Activated T-helper 1 cell treated with anti-CD3 and anti-CD28 coated beads, Interleukin-12 subunit alpha, Interleukin-12 subunit beta, Interleukin-2, Interleukin-4 antibody, amounts not matched to agents 30 ng/mL and 10 ng/mL and 1 ng/mL, durations not matched to agents 14 hours and 24 hours and 36 hours (primary cell): ENCODE measurements at places on chromosomes 3 and 15. TPM values are rescaled to one million over a fixed set of nuclear protein-coding genes. Genes with fewer than 3 reads are reported as not detected.

DLEC1 gene
- total RNA-seq: 0.10 and 0.12 TPM in 2 replicates

EPHB1 gene
- total RNA-seq: 5.0 and 5.2 TPM in 2 replicates

WNT7A gene
- not detected in 2 replicates for total RNA-seq

RABL3 gene
- total RNA-seq: 24.3 and 25.6 TPM in 2 replicates

CKMT1A gene
- 0.15 and 0.16 TPM in 2 replicates for total RNA-seq

- H3K27ac ChIP-seq: no peak overlapping the region
- no peaks in the 10 kb centered on the region for H3K27me3 ChIP-seq
- DNase-seq: no peak
- H3K4me1 ChIP-seq: no peaks in the 10 kb centered on the region
- no peak overlapping the region for H3K4me3 ChIP-seq
- H3K36me3 ChIP-seq: no peaks in the 10 kb centered on the region
Measured at GRCh38 chr3:180185650-180186049, 148.9 kb upstream of the PEX5L start.

- H3K36me3 ChIP-seq: no peaks in the 10 kb centered on the region
- no peak overlapping the region for H3K4me3 ChIP-seq
- no peaks in the 10 kb centered on the region for H3K4me1 ChIP-seq
- no peak overlapping the region for H3K27ac ChIP-seq
Measured at GRCh38 chr15:58139276-58139988, 1.3 kb downstream of the AQP9 start.

GRCh38 chr3:171399842-171400241 lies 60.4 kb downstream of the TNIK start:
- no peaks in the 10 kb centered on the region for H3K27me3 ChIP-seq
- no peak for DNase-seq
- no peaks in the 10 kb centered on the region for H3K4me1 ChIP-seq
- H3K27ac ChIP-seq: no peak overlapping the region

DNA sequence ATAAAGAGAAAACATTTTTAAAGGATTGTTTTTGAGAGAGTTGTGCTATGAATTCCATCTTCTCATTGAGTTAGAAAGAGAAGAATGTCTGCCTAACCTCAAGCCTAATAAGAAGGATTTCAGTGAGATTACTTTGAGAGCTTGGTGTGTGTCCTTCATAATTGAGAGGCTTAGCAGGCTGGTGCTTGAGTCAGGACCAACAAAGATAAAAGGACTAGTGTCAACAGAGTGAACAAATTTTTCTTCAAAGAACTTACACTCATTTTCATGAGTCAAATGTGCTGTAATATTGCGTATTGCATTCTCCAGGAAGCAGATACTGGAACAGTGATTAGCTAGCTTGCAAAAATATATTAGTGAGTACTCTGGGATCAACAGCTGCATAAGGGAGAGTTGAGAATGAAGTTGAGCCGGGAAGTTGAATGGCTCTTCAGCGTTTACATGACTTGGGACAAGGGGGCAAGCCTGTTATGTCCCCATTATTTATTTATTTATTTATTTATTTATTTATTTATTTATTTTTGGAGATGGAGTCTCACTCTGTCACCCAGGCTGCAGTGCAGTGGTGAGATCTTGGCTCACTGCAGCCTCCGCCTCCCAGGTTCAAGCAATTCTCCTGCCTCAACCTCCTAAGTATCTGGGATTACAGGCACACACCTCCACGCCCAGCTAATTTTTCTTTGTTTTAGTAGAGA lies 37.5 kb upstream of the SLITRK3 start:
- H3K27me3 ChIP-seq: no peaks in the 10 kb centered on the region
- no peak overlapping the region for H3K4me3 ChIP-seq
- no peak overlapping the region for H3K27ac ChIP-seq

DNA sequence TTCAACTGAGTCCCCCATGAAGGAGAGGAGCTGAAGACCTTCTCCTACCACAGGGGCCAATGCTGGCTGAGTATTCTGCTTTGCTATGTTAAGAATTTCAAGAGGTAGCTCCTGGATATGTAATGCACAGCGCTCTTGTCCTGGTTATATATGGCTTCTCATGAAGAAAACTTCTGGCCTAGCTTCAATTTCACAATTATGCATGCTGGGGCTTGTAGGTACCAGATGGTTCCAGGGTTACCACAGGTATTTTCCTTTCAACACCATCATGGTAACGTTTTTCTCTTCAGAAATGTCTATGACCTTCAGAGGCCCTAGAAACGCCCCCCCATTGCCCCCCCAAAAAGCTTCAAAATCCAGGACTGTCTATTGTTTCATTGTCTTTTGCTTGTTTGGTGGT lies 311.7 kb upstream of the ICE2 start:
- H3K4me3 ChIP-seq: no peak overlapping the region
- no peaks in the 10 kb centered on the region for H3K27me3 ChIP-seq
- no peak for DNase-seq
- peaks cover 43% of the 10 kb centered on the region for H3K4me1 ChIP-seq

- H3K4me3 ChIP-seq: no peak overlapping the region
- H3K4me1 ChIP-seq: peaks cover 17% of the 10 kb centered on the region
- H3K27me3 ChIP-seq: peaks cover 17% of the 10 kb centered on the region
- DNase-seq: no peak
Measured at GRCh38 chr3:122979211-122979610, 48.4 kb downstream of the SEMA5B start.

DNA sequence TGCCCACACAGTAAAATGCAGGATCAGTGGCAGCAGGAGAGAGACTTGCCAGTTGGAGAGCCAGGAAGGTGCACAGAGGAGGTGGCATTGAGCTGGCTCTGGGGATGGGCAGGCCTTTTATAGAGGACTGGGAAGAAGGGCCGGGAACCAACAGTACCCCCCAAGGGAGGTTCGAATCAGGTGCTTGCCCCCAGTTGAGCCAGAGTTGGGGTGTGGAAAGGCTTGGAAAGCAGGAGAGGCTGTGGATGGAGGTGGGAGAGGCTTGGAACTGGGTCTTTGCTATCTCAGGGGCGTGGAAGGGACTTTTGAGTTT lies 107.6 kb downstream of the KLF13 start:
- peak overlapping the region; percentile 93 for H3K27ac ChIP-seq
- no peak for DNase-seq
- no peaks in the 10 kb centered on the region for H3K27me3 ChIP-seq
- H3K4me1 ChIP-seq: peaks cover 80% of the 10 kb centered on the region
- H3K36me3 ChIP-seq: no peaks in the 10 kb centered on the region

GRCh38 chr15:38325648-38325990 lies 73.0 kb downstream of the SPRED1 start:
- H3K27ac ChIP-seq: no peak overlapping the region
- no peak overlapping the region for H3K4me3 ChIP-seq
- H3K4me1 ChIP-seq: no peaks in the 10 kb centered on the region
- no peaks in the 10 kb centered on the region for H3K36me3 ChIP-seq

DNA sequence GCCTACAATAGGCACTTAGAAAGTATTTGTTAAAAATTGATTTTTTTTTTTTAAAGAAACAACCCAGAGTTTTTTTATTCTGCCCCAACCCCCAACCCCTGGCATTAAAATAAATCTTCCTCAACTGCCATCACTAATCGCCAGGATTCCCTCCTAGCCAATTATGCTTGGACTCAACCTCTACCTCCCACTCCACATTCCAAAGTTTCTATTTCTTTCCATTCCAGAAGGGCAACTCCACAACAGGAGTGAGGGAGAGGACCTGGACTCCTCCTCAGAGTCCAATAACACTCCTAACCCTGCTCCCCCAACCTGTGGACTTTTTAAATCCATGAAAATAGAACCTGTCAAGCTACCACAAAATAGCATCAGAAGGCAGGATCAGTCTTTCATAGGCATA lies 99.4 kb downstream of the ADAMTS9 start:
- H3K36me3 ChIP-seq: no peaks in the 10 kb centered on the region
- H3K4me1 ChIP-seq: no peaks in the 10 kb centered on the region
- no peak for DNase-seq
- H3K27ac ChIP-seq: no peak overlapping the region
- H3K27me3 ChIP-seq: no peaks in the 10 kb centered on the region
- no peak overlapping the region for H3K4me3 ChIP-seq

- H3K27me3 ChIP-seq: no peaks in the 10 kb centered on the region
- no peaks in the 10 kb centered on the region for H3K4me1 ChIP-seq
- DNase-seq: no peak
- no peak overlapping the region for H3K27ac ChIP-seq
Measured at GRCh38 chr15:48759921-48760320, 50.9 kb downstream of the CEP152 start.

GRCh38 chr3:49689046-49689907 lies at the start of the genes MST1 and RNF123:
Gene MST1, minus strand, starts transcription at chr3:49689474. Its CDS starts 783 bp downstream, at chr3:49688691.
Gene RNF123, plus strand, starts transcription at chr3:49689557. Its CDS starts 1,609 bp downstream, at chr3:49691166.
- peak; percentile 91 for DNase-seq
- H3K27ac ChIP-seq: peak within 1 kb of the TSS; percentile 91

DNA sequence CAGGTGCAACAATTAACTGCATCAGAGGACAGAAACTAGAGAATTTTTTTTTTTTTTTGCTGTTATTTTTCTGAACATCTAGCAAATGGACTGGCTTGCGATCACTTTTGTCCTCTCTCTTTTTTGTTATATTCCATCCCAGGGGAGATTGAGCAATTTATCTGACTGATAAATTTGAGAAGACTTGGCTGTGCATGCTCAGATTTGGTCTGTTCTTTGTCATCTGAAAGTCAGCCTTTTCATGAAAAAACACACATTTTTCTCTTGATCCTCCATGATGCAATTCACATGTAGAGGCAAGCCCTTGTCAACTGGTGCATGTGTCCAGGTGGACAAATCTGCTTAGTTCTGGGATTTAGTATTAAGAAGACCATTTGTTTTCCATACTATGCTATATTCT lies 309.3 kb downstream of the LRRC3B start:
- no peaks in the 10 kb centered on the region for H3K4me1 ChIP-seq
- DNase-seq: no peak
- H3K27me3 ChIP-seq: no peaks in the 10 kb centered on the region
- H3K36me3 ChIP-seq: no peaks in the 10 kb centered on the region

DNA sequence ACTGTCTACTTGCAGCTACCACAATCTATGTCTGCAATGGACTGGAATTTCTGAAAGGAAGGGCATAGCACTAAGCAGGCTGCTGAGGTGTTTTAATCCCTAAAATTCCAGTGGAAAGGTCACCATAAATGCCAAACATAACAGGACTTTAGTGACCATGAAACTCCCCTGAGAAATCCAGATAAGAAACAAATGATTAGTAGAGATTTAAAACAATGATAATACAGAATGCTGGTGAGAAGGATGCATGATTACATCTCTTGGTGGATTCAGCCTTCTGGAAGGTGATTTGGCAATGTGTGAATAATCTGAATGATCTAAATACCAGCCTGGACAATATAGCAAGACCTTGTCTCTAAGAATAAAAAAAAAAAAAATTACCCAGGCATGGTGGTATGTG lies 475.0 kb upstream of the CBLB start:
- H3K27ac ChIP-seq: no peak overlapping the region
- no peak for DNase-seq

- H3K27ac ChIP-seq: peak within 1 kb of the TSS; percentile 93
- H3K4me1 ChIP-seq: peaks cover 34% of the 10 kb centered on the region
- peaks cover 2% of the 10 kb centered on the region for H3K36me3 ChIP-seq
- H3K27me3 ChIP-seq: peaks cover 56% of the 10 kb centered on the region
Measured at GRCh38 chr15:98647774-98648653, at the start of gene IGF1R. Gene IGF1R, plus strand, starts transcription at chr15:98648539. Its CDS starts 1,043 bp downstream, at chr15:98649582.

- no peak overlapping the region for H3K27ac ChIP-seq
- H3K36me3 ChIP-seq: peaks cover 5% of the 10 kb centered on the region
- H3K27me3 ChIP-seq: peaks cover 6% of the 10 kb centered on the region
- no peak for DNase-seq
- peaks cover 58% of the 10 kb centered on the region for H3K4me1 ChIP-seq
Measured at GRCh38 chr3:125120379-125121122, 64.8 kb upstream of the HEG1 start.
